ENCODE measurements at places on chromosomes 7 and 10.

GRCh38 chr10:23337616-23338015 is 7.0 kb downstream of the C10orf67 start:
- DNase-seq, result no peak

- no peak for DNase-seq
Measured at GRCh38 chr7:69808391-69808790, 210.1 kb downstream of the AUTS2 start.

DNA sequence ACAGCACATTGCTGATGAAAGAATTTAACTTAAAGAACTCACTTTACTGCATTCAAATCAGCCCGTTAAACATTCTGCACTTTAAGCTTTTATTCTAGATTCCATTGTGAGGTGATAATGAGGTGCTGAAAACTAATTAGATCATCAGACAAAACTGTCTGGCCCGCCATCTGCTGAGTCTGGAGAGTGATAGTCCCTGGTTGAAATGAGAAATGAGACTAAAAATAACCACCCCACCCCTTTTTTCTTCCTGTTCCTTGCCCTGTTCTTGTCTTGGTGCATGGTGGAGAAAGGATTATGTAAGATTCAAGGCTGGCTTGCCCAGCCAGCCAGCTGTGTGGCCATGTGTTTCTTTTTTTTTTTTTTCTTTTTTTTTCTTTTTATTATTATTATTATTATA is 277.0 kb upstream of the COBL start:
- DNase-seq, result no peak

- no peak for DNase-seq
Measured at GRCh38 chr7:127962589-127963361, 68.5 kb downstream of the LRRC4 start.

DNA sequence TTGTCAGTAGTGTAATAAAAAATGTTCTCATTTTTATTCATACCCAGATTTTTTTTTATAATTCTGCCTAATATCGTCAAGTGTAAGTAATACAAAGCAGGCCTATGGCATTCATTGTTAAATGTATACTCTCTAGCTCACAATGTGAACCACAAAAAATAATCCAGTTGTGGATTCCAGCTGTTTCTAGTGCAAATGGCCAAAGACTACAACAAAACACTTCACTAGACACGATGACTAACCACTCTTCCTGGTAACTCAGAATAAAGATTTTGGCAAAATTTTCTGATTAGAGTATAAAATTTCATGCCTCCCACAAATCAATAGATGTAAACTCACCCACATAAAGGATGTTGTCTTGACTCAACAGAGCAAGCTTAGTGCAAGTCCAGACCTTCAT is 396.6 kb downstream of the DGKB start:
- DNase-seq, result no peak

DNA sequence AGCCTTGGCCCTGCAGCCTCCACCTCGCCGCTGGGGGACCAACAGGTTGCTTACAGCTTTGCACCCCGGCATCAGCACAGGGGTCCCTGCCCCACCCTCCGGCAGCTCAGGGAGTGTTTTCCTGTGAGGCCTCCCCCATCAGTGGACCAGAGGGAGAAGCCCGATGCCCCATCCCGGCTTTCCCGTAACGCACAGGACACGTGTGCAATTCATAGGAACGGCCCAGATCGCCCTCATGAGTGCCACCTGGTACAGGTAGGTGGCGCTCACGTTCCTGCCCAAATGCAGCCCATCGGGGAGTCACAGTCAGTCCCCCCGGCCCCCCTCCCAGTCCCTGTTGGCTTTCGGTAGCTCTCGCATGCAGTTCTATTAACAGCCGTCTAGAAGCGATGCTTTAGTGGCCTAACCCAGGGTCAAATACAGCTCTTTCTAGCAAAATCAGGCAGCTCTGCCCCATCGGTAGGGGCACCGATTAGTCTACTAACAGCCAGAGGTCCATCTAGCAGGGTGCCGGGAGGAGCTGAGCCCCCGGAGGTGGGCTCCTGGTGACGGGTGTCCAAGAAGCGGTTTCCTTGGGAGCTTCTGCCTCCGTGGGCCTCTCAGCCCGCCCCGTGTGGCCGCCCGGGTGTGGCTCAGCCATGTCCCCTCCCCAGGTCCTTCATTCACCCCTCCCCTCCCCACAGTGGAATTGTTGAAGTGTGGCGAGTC is 48.4 kb upstream of the GTF2IRD1 start:
- no peak for DNase-seq

Data from SHP77 treated with DMSO at 0.1 percent for 48 hours (cell line).